GM12878 (cell line): ENCODE measurements at places on chromosomes 1 and 21.

DNA sequence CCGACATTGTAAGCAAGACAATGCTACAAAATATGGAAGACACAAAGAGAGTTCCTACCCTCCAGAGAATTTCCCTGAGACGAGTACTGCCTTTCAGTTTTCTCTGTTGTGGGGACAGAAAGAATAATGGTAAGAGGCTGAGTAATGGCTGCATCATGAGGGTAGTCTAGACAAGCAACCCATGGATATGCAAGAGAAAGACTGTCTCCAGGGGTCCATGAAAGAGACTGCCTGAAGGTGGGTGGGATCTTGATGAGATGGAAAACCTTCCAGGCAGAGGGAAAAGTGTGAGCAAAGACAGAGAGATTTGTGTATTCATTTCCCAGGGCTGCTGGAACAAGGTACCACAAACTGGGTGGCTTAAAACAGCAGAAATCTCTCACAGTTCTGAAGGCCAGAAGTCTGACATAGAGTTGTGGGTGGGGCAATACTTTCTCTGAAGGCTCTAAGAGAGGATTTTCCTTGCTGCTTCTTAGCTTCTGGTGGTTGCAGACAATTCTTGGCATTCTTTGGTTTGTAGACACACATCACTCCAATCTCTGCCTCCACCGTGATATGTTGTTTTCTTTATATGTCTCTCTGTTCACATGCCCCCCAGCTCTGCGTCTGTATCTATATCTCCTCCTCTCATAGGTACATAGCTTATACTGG, 41.4 kb downstream of the ANP32E start:
- no peak for DNase-seq

GRCh38 chr1:229597877-229598276, 28.0 kb downstream of the TAF5L start:
- no peak for DNase-seq

- DNase-seq = no peak
Observed at GRCh38 chr21:38773099-38774061, 32.3 kb upstream of the ETS2 start.

GRCh38 chr1:202201266-202201665, 7.7 kb downstream of the LGR6 start:
- DNase-seq = no peak

DNA sequence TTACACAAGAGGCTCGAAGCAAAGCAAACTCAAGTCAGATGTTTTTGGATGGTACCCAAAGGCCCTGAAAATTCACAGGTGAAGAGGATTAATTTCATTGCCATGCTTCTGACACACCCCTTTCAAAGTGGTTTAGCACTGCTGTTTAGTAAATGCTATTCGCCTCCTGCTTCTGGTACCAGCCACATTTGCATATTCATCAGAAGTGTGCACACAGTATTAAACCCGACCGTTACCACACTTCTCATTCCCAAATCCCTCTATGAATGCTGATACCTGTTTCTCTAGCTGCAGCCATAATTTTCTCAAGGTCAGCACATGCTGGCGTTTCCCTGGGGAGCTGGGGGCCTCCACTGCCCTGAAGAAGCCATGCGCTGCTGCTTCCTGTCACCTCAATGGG, 179.8 kb upstream of the DAB1 start:
- DNase-seq = no peak
